ENCODE measurements at places on chromosomes 1 and 21.

- DNase-seq = peak; percentile 79
Measured at GRCh38 chr1:41726899-41727748, 191.6 kb downstream of the HIVEP3 start.

DNA sequence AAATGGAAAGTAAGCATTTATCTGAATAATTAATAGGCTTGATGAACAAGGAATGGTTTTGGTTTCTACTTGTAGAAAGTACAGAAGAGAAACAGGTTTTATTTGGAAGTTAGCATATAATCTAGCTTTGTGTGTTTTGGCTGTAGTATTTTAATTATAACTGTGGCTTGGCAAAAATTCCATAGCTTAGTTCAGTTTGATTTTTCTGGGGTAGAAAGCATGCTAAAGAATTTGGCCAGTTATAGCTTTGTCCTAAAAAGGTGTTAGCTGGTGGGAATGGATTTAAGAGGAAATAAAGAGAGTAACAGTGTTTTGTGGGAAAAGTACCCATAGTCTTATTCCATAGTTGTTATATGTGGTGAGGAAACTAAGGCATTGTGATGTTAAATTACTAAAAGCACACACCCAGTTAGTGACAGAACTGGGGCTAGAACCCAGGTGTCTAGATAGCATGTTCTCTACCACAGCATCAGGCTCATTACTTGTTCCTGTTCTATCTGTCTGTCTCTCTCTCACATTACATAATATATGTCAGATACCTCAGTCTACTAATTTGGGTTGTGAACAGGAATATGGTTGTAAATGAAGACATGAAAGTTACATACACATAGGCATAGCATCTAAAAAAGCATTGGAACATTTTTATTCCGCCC lies 55.0 kb downstream of the MPZL1 start:
- DNase-seq = no peak

- DNase-seq = no peak
Measured at GRCh38 chr21:16608209-16608830, 878.5 kb downstream of the USP25 start.

- DNase-seq = no peak
Measured at GRCh38 chr1:77273891-77274290, 7.9 kb upstream of the AK5 start.

GRCh38 chr1:39980555-39981313 lies 25.8 kb downstream of the MFSD2A start:
- no peak for DNase-seq

DNA sequence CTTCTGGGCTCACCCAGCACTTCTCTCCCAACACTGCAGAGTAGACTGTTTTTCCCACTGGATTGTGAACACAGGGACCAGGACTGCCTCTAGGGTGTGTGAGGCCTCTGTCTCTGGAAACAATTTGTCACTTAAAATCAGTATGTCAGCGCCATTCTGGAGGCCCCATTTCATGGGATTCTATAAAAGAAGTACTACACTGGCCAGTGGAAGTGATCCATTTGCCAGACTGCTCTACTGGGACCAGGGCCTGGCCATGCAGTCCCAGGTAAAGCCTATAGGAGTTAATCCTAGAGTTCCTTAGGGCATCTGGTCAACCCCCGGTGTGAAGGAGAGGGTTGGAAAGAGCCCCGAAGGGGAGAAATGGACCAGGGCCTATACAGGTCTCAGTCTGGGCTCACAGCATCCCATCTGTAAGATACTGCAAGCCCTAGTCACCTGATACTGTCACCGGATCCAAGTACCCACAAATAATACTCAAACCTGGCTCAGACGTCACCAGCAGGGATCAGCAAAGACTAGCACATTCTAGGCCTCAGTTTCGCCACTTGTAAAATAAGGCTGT lies 245.0 kb downstream of the FOXD2 start:
- DNase-seq = no peak

GRCh38 chr1:179310721-179311120 lies 17.1 kb downstream of the SOAT1 start:
- no peak for DNase-seq

DNA sequence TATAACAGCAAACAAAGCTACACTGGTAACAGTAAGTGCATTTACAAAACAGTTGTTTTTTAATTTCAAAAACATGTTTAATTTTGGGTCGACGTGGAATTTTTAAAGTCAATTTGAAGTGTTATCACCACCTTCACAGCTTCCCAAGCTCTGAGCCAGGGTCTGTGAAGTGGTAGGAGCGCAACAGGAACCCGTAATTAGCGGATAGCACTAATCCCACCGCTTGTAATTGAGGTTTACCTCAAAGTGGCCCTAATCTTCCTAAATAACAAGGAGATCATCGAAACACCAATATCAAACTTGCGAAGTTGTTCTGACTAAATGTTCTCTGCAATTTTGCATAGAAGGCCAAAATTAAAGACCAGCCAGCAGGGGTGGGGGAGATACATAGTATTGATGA lies 18.8 kb downstream of the LBR start:
- no peak for DNase-seq

DNA sequence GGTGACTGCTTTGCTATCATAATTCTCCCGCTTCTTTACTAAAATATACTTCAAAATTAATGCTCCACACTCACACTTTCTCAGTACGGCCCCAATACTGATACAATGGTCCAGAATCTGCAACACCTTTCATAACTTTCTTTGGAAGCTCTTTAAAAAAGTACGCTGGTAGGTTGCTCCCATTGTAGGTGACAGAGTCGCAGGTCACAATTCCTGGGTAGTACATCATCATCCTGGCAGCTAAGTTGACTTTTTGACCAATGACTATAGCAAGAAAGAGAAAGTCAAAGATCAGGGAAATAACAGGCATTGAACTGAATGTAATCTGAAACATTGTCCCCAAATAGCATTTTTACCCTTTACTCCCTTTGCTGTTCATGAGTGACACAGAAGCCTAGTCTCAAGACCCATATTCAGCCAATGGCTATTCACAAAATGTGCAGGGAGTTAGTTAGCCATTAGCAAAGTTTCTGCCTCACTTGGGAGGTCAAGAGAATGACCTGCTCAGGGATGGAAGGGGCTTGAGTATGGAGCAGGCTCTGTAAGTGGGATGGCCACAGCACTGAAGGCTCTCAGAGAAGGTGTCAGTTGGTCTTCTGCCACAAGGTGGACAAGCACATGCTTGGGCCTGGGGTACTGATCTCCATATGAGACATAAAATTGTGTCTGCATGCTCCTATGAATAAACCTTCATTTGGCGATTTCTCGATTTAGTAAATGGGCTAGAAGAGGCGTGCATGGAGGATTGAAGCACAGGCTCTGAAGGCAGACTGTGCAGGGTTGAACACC lies 35.4 kb downstream of the ADCY10 start:
- DNase-seq = no peak

DNA sequence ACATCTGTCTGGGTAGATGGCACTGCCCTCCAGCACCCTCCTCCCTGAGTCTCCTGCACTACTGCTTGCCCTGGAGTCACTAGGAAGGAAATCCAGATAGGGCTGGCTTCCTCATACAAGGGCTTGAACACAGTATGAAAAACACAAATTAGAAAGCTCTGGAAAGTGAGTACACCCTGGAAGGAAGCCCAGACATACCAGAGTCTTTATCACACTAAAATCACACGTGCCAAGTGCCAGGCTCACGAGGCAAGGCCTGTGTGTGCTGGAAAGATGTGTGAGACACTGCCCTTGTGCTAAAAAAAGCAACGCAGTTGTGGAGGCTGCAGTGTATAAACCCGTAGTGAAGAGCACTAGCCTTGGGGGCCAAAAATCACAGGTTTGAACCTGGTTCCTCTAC lies 28.3 kb upstream of the S100A7 start:
- no peak for DNase-seq
